ENCODE measurements at places on chromosomes 5 and 9. TPM values are rescaled to one million over a fixed set of nuclear protein-coding genes. Genes with fewer than 3 reads are reported as not detected.

DNA sequence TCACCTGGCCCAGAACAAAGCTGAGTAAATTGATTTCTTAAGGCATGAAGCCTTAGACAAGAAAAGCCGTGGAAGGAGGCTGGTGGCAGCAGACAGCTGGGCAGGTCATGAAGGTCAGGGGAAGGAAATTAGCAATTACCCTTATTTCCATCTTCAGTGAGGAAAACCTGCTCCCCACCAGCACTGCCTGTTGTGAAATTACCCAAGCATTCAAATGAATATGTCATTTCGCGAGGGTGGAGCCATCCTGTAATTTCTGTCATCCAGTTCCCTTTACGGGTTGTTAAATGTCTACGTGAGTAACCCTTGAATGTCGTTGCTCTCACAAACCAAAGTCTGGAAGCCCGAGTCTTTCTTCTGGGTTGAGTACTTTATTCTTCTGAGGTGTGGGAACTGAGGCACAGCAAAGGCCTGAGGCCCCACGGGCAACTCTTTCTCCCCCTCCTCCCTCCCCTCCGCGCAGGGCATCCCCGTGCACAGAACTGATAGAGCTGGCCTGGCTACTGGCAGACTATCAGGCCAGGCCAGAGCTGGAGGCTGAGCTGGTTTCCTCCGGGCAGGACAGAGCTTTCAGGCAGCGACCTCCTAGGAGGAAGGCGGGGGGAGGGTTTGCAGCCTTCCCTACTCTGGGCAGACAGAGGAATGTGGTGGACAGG is 22.0 kb upstream of the AK3 start:
- H3K4me3 ChIP-seq, result no peak overlapping the region
- peaks cover 11% of the 10 kb centered on the region for H3K27me3 ChIP-seq
- no peaks in the 10 kb centered on the region for H3K36me3 ChIP-seq
- no peak overlapping the region for H3K27ac ChIP-seq

DNA sequence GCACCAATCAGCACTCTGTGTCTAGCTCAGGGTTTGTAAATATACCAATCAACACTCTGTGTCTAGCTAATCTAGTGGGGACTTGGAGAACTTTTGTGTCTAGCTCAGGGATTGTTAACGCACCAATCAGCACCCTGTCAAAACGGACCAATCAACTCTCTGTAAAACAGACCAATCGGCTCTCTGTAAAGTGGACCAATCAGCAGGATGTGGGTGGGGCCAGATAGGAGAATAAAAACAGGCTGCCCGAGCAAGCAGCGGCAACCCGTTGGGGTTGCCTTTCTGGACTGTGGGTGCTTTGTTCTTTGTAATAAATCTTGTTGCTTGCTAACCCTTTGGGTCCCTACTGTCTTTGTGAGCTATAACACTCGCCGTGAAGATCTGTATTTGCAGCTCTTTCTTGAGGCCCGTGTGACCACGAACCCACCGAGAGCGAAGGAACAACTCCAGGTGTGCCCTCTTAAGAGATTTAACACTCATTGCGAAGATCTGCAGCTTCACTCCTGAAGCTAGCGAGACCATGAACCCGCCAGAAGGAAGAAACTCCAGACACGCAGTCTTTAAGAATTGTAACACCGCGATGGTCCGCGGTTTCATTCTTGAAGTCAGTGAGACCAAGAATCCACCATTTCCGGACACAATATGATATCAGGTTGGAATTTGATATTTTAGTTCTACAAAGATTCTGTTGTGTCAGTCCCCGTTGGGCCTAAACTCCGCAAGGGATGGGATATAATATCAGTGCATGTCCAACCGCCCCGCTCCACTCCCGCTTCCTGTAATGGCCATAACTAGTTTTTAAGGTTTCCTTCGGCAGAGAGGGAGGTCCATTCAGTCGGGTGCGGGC is 740 bp upstream of the TRMT10B start:
- H3K27me3 ChIP-seq, result no peaks in the 10 kb centered on the region
- H3K36me3 ChIP-seq, result no peaks in the 10 kb centered on the region
- H3K4me1 ChIP-seq, result peaks cover 21% of the 10 kb centered on the region
- peak overlapping the region; percentile 97 for H3K4me3 ChIP-seq

DNA sequence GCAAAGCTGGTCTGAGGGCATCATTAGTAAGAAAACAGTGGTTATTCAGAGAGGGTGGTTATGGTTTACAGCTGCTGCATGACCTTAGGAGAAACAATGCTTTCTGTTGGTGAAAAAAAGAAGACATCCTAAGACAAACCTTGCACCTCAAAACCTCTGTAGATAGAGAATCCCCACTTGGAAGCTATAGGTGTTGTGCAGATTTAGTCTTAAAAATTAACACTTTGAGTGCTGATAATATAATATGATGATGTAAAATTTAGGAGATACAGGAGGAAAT is 1.4 kb upstream of the PTTG1 start:
- no peaks in the 10 kb centered on the region for H3K36me3 ChIP-seq
- no peak for DNase-seq
- H3K27ac ChIP-seq, result no peak overlapping the region
- H3K4me3 ChIP-seq, result no peak overlapping the region
- H3K4me1 ChIP-seq, result peaks cover 32% of the 10 kb centered on the region
- no peaks in the 10 kb centered on the region for H3K27me3 ChIP-seq

GRCh38 chr5:32059761-32060530 is 114.2 kb downstream of the GOLPH3 start:
- no peak overlapping the region for H3K4me3 ChIP-seq
- DNase-seq, result no peak
- H3K27ac ChIP-seq, result no peak overlapping the region
- no peaks in the 10 kb centered on the region for H3K36me3 ChIP-seq
- H3K4me1 ChIP-seq, result no peaks in the 10 kb centered on the region

TOR4A gene
- 2.2 TPM for total RNA-seq

ANKRD20A1 gene
- 2.6 TPM for total RNA-seq
